Ecto neural progenitor cell (in vitro differentiated cells): ENCODE measurements at places on chromosomes 2 and 18.

- peak; percentile 71 for DNase-seq
These were observed 727 bp downstream of the KIF1A start for GRCh38 chr2:240819126-240819857.

DNA sequence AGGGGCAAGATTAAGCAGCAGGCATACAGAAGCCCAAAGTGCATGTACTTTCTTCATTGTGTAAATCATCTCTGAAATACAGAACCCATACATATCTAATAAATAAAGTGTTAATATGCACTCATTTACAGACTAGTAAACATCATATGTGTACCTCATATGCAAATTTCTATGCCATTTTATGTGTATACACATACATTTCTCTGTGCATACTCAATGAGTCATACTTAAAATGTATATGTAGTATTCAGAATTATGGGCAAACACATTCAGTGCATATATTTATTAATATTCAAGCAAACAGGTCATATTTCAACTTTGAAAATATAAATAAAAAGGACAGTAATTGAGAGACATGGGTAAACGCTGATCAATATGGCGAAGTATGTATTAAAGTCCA is 50.5 kb downstream of the TFPI start:
- no peak for DNase-seq

- no peak for DNase-seq
These were observed 132.6 kb upstream of the CDCA7 start for GRCh38 chr2:173221937-173222594.

GRCh38 chr2:183179156-183179555 is 54.9 kb downstream of the NUP35 start:
- DNase-seq: no peak

DNA sequence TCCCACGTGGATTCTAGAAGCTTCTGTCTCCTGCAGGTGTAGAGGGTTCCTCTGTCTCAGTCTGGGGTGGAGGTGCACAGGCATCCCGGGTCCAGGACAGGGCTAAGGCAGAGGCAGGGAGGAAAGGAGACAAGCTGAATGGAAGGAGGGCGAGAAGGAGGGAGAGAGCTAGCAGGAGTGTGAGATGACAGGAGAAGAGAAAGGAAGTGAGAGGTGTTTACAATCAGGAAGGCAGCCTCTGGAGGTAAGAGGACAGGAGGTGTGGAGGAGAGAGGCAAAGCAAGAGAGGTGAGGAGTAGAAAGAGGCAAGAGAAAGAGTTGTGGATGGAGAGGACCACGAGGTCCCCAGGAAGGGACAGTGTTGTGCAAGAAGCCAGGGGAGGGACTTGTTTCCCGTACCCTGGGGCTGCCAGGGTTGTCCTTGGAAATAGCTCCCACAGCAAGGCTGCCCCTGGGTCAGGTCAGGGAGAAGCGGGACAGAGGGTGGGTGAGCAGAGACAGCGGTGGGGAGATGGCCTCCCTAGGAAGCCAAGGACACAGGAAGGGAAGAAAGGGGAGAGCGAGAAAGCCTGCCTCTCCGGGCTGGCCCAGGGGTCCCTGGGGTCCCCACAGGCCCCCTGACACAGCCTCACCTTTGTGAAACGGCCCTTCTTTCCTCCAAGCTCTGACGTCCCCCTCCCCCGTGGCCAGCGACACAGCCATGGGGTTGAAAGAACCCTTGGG is 136.9 kb downstream of the CYP26B1 start:
- DNase-seq: peak; percentile 29
